ENCODE measurements at places on chromosomes 3 and 15.

- no peak for DNase-seq
These were observed 41.4 kb downstream of the CHSY1 start for GRCh38 chr15:101210466-101210865.

DNA sequence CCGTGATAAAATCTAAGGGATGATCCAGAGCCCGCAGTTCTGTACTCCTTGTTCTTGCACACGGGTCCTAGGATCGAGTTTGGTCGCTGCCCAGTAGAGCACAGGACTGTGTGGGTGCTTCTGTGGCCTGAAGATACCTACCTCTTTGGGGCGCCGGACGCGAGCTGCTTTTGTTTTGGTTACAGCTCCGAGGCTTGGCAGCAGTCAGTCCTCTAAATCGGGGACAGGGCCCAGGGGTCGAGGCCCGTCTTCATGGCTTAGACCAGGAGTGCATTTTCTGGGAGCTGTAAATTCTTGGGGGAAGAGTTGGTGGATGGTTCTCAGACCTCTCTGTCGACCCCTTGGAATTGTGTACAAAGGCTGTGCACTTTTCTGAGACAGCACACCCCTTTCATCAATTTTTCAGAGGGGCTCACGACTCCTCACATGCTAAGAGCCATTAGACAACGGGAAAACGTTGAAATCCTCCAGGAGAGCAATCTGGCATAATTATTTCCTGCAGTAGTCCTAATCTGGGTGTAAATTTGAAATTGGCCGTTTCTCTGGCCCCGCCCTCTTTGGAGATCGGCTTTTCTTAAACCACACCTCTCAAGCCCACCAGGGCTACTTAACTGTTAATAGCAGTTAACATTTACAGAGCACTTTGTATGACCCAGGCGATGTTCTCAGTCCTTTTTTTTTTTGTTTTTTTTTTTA, 928 bp downstream of the CEP97 start:
- DNase-seq: no peak

- DNase-seq: no peak
These were observed 65.4 kb upstream of the THSD4 start for GRCh38 chr15:71049706-71050422.

GRCh38 chr3:212432-212831, 15.9 kb downstream of the CHL1 start:
- DNase-seq: no peak

- DNase-seq: no peak
These were observed 445.9 kb upstream of the PROK2 start for GRCh38 chr3:72230774-72231379.

DNA sequence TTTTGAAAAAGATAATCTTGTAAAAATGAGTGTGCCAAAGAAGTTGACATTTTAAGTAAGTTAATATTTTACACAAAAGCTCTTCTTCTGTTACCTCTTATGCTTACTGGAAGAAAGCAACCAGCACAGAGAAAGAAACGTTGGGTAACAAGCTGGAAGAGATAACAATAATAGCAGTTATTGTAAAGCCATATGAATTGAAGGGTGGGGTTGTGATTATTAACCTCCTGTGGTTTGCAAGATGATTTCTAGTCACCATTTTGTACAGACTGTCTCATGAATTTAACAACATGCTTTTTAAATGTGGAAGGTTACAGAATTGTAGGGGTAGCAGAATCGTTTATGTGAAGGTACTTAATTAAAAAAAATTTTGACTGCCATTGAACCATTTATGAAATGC, 9.2 kb downstream of the RAP2B start:
- no peak for DNase-seq

GRCh38 chr3:128112357-128112968, 11.1 kb downstream of the RUVBL1 start:
- DNase-seq: no peak

DNA sequence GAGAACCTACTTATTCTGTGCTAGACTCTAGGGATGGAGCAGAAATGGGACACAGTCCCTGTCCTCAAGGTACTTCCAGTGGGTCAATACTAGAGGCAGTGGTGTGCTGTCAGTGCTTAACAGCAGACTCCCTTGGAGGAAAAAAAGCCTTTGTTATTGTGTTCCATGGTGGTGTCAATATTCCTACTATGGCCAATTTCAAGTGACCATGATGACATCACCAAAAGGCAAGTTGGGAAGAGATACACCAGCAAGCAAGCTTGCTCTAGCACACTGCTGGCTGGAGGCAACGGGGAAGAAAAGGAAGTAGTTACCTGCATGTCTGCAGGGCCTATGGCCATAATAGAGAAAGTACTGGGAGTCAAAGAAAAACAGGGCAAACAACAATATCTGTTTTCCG, 89.6 kb upstream of the ETV5 start:
- DNase-seq: no peak

- no peak for DNase-seq
These were observed 116.0 kb upstream of the GALNT15 start for GRCh38 chr3:16058521-16058920.
